Activated naive CD8-positive, alpha-beta T cell treated with anti-CD3 and anti-CD28 coated beads, Interleukin-2, amount 50 U/mL, for 16 hours (primary cell): ENCODE measurements at places on chromosomes 3 and 15.

DNA sequence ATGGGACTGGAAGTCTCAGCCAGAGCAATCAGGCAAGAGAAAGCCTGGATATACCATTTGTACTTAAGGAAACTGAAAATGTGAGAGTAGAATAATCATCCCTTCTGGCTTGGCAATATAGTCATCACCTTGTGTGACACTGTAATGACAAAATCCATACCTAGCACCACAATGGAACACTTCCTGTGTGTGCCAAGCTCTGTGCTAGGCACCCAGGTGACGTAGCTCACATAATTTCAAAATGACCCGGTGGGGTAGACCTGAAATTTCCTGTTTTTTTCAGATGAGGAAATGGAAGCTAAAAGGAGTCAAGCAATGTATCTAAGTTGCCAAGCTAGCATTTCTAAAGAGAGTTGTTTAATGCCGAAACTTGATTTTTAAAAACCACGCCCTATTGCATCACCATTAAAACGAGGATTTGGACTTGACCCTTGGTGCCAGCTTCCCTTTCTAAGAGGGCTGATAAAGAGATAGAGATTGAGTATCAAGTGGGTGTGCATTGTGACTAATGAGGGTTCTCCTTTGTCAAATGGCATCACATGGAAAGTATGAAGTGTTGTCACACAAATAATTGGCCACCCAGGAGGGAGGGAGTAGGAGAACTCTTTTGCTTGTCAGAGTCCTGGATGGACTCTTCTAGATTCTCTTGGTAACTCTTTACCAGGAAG lies 141.3 kb upstream of the PDZRN3 start:
- no peak for DNase-seq

GRCh38 chr3:4753073-4753691 lies 226.1 kb upstream of the BHLHE40 start:
- DNase-seq, result no peak

DNA sequence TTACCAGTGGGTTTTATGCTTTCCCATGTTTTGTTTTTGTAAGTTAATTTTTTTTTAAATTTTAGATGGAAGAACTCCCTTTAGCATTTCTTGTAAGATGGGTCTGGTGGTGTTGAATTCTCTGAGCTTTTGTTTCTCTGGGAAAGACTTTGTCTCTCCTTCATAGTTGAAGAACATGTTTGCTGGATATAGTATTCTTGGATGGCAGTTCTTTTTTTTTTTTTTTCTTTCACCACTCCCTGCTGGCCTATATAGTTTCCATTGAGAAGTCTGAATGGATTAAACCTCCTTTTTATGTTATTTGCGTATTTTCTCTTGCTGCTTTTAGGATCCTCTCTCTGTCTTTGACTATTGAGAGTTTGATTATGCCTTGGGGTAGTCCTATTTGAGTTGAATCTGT lies 18.1 kb downstream of the STXBP5L start:
- DNase-seq, result no peak

GRCh38 chr15:76217029-76217881 lies 94.0 kb downstream of the ETFA start:
- DNase-seq, result no peak

- DNase-seq, result no peak
These were observed 44.6 kb downstream of the HACD2 start for GRCh38 chr3:123540285-123540684.

- DNase-seq, result no peak
These were observed 57.0 kb upstream of the THRB start for GRCh38 chr3:24551626-24552025.

GRCh38 chr3:16354291-16354690 lies 89.3 kb downstream of the OXNAD1 start:
- no peak for DNase-seq

- no peak for DNase-seq
These were observed 681.3 kb downstream of the ROBO1 start for GRCh38 chr3:79086514-79086913.

- DNase-seq, result no peak
These were observed 17.8 kb downstream of the LRIG1 start for GRCh38 chr3:66483006-66483405.

- no peak for DNase-seq
These were observed 145.7 kb upstream of the MEIS2 start for GRCh38 chr15:37246065-37246464.

DNA sequence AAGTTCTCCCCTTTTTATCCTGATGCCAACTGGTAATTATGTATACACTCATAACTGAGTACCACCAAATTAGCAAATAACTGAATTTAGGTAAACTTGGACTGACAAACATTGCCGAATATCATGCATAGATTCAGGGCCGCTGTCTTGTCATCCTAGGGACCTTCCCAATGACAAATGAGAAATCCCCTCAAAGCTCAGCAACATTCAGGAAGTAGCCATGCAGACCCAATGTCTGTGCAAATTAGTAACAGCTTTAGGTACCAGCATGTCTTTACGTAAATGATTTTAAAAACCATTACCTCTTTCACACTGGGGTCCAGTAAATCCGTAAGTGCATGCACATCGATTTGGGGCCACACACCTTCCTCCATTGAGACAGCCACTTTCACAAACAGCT lies 49.5 kb downstream of the FBN1 start:
- no peak for DNase-seq

DNA sequence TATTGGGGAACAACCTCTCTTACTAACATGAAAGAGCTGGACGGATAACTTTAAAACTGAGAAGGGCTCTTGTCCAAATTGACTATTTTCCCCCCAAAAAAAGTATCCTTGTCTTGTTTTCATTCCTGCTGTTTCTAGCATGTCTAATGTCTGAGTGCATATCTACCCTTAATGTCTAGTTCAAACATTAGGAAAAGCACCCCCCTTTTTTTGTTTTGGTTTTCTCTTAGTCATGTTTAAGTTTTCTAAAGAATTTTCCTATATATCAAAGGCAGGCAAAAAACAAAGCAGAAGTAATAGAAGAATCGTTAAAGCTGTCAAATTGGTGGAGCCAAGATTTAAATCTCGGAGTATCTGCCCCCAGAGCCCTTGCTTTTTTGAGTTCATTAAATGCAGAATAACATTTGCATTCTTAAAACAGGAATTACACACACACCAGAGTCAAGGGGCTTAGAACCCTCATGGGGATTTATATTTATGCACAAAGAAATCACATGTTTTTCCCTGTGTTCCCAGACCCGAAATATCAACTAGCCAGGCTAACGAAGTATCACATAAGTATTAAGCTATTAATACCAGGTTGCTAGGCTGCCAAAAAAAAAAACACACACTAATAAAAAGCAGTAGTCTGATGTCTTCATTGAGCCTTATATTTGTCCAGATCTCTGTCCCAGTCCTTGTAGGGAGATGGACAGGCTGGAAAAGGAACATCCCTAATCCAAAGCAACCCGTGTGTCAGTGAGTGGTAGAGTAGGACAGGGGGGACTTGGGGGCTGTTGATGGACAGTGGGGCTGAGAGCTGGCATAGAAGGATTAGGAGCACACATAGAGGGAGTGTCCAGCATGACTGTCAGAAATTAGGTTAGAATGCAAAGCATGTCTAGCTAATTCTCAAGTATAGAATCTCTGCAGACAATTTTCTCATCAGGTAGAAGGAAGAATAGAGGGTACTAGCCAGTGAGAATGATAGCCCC lies 103.6 kb upstream of the BFSP2 start:
- no peak for DNase-seq

DNA sequence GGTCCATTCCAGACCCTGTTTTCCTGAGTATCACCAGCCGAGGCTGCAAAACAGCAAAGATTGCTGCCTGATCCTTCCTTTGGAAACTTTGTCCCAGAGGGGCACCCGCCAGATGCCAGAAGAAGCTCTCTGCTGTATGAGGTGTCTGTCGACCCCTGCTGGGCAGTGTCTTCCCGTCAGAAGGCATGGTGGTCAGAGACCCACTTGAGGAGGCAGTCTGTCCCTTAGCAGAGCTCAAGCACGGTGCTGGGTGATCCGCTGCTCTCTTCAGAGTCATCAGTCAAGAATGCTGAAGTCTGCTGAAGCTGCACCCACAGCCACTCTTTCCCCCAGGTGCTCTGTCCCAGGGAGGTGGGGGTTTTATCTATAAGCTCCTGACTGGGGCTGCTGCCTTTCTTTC lies 1121.2 kb downstream of the NSUN3 start:
- no peak for DNase-seq

GRCh38 chr15:95869920-95870319 lies 460.6 kb upstream of the NR2F2 start:
- DNase-seq, result no peak

- DNase-seq, result no peak
These were observed 245.1 kb downstream of the XXYLT1 start for GRCh38 chr3:195025884-195026200.

- DNase-seq, result no peak
These were observed 286.3 kb downstream of the XXYLT1 start for GRCh38 chr3:194984622-194985021.

DNA sequence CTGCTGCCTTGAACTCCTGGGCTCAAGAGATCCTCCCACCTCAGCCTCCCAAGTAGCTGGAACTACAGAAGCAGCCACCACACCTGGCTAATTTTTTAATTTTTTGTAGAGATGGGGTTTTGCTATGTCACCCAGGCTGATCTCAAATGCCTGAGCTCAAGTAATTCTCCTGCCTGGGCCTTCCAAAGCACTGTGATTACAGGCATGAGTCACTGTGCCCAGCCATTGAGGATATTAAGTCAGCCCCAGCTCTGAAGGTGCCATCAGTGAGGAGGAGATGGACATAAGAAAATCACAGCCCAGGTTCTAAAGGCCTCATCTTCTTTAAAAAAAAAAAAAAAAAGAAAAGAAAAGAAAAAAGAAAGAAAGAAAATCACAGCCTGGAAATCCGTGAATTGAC lies 26.6 kb upstream of the PSTPIP1 start:
- no peak for DNase-seq

GRCh38 chr3:136731274-136731884 lies 20.8 kb downstream of the STAG1 start:
- DNase-seq, result no peak

- peak; percentile 27 for DNase-seq
These were observed 67.1 kb upstream of the MCTP2 start for GRCh38 chr15:94164202-94164807.

- DNase-seq, result no peak
These were observed 9.5 kb upstream of the C3orf49 start for GRCh38 chr3:63809607-63810006.

DNA sequence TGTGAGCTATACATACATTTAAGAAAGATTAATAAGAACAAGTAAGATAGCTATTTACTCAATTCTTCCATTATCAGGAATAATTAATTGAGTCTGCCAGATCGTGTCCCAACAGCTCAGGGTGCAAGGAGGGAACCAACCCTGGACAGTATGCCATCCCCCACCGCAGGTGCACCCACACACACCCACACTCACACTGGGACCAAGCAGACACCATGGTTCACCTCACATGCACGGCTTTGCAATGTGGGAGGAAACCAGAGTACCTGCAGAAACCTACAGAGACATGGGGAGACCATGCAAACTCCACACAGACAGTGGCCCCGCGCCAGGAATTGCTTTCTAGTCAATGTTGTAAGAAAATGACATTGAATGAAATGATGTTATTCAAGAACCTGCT lies 20.0 kb upstream of the TJP1 start:
- no peak for DNase-seq

GRCh38 chr15:74120426-74120825 lies 10.0 kb upstream of the ISLR2 start:
- no peak for DNase-seq

GRCh38 chr3:35666888-35667287 lies 27.6 kb downstream of the ARPP21 start:
- no peak for DNase-seq

- no peak for DNase-seq
These were observed 92.8 kb downstream of the SV2B start for GRCh38 chr15:91192690-91193377.

DNA sequence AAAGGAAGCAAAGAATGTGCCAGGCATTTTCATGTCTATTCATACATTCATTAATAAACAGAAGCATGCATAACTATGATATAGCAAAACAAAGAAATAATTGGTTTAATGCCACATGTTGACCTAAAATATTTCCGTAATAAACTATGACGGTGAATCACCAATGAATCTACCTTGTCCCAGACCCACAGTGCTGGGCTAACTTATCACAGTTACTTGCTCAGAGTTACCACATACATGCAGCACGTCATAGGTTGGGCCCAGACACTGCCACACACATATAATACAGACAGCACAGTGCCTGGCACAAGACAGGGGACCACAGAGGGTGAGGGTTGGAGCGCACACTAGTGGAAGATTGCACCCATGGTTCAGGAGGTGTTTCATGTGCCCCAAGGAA lies 86.9 kb downstream of the ATP1B3 start:
- no peak for DNase-seq

DNA sequence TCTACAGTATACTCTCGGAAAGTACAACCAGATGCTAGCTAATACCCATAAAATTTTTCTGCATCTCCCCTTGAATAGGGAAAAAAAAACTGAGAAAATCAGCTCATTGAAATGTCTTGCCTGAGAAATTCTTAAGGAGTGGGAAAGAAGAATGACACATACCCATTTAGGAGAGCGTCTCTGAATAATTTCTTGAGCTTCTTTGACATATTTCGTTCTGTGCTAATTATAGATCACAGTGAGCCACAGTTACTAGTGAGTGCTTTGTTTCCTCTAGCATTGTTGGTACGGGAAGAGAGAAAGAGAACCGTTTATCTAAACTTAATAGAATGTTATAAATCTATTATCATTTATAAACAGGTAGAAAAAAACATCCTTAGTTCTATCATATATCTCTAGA lies 588.4 kb downstream of the UNC13C start:
- no peak for DNase-seq

GRCh38 chr15:80669663-80670273 lies 25.3 kb upstream of the ABHD17C start:
- no peak for DNase-seq

- DNase-seq, result no peak
These were observed 36.8 kb upstream of the TM4SF4 start for GRCh38 chr3:149437710-149438109.

DNA sequence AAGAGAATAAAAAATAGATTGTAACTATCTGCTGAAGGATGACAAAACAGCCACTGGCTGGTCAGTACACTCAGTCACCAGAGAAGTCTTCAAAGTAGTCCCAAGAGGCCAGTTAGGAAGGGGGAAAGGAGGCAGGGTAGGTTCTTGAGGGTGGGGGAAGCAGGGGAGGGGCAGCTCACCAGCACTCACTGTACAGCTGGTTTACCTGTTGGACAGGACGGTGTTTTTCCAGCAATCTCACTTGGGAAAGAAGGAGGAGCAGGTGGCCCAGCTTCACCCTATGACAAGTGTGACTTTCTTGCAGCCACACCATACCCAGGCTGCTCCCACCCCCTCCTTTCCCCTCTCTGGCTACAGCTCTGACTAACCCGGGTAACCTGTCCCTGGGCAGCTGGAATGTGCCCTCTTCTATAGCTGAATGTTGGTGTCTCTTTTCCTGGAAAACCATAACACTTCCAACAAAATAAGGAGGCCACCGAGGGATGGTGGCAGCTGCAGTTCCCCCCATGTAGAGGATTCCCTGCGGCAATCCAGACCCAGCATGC lies 203.4 kb upstream of the NSMCE3 start:
- DNase-seq, result no peak
